Brain (organoid and tissue), 16 donors: ENCODE measurements at places on chromosomes 12 and 14. TPM values are rescaled to one million over a fixed set of nuclear protein-coding genes. Genes with fewer than 3 reads are reported as not detected.

DNA sequence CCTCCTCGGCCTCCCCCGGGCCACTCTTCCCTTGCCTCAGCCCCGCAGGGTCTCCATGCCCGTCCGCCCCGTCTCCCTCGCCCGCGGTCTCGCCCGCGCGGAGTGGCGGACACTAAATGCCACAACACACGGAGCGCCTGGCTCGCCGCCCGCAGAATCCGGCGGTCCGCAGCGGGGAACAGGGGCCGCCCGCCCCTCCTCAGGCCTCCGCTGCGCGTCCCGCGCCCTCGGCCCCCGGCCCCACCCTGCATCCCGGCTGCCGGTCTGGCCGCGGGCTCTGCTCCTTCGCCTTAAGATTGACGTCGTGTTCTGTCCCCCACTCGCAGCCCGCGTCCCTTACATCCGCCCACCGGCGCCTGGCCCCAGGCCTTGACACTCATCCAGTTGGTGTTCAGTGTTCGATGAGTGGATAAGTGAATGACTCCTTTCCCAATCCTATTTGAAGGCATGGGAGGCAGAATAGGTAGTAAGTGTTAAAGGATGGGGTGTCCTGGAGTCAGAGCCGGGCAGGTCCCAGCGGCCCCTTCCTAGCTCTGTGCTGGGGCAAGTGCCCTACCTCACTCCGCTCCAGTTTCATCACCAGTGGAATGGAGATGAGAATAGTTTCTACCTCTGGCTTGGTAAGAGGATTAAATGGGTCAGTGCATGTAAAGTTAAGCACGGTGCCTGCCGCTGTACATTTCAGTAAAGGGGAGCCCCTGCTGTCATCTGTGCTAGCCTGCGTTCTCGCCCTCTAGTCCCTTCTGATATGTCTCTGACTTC lies 622 bp downstream of the TECPR2 start:
- peak; percentile 58 for DNase-seq

DNA sequence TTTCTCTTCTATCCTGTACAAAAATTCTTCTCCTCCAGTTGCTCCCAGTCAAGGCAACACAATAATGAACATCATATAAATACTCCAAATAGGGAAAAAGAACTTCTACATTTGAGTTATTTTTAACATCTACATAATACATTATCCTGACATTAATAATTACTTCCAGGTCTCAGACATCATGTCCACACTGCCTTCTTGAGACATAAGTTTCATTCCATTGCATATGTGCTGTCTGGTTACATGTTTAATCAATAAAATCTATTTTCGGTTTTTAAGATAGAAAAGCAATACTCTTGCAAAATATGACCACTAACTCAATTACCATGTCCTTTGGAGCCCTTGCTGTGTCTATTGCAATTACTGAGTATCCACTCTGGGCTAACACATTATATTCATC lies 881.9 kb downstream of the GALC start:
- no peak for DNase-seq

- no peak for DNase-seq
These were observed 14.8 kb downstream of the TMEM260 start for GRCh38 chr14:56594428-56594827.

GRCh38 chr12:128637642-128638606 lies 185.8 kb downstream of the SLC15A4 start:
- peak; percentile 57 for DNase-seq

GZMB gene
- 1.8 TPM for polyA plus RNA-seq

ASB2 gene
- 0.70 TPM for polyA plus RNA-seq
